ENCODE measurements at places on chromosomes 3 and 15. TPM values are rescaled to one million over a fixed set of nuclear protein-coding genes. Genes with fewer than 3 reads are reported as not detected.

Gene C3orf85
- total RNA-seq = not detected

Gene RARB
- total RNA-seq = 7.1 TPM

Gene OSTN
- 0.11 TPM for total RNA-seq

Gene MORC1
- not detected for total RNA-seq

Gene CD200R1
- total RNA-seq = 0.09 TPM

Gene LMLN
- 4.4 TPM for total RNA-seq

Gene A4GNT
- not detected for total RNA-seq

Gene PRKCD
- total RNA-seq = 0.80 TPM

Gene DPPA2
- total RNA-seq = 0.68 TPM

Gene DNAJC13
- 31.3 TPM for total RNA-seq

Gene CADM2
- not detected for total RNA-seq

Gene PPP1R14D
- total RNA-seq = not detected

Gene TYRO3
- total RNA-seq = 3.9 TPM

Gene TMEM62
- 18.6 TPM for total RNA-seq

Gene KLHL6
- total RNA-seq = not detected

Gene GPR15
- not detected for total RNA-seq

Gene XCR1
- not detected for total RNA-seq

Gene TICRR
- total RNA-seq = 10.0 TPM

Gene FGF7
- total RNA-seq = not detected

Gene TGM5
- not detected for total RNA-seq

Gene ILDR1
- not detected for total RNA-seq

Gene XYLB
- 2.1 TPM for total RNA-seq

Gene SLC6A1
- not detected for total RNA-seq

Gene FETUB
- total RNA-seq = not detected

Gene CCDC13
- 0.74 TPM for total RNA-seq

Gene STRA6
- total RNA-seq = 30.8 TPM

Gene PPP4R2
- total RNA-seq = 43.6 TPM

Gene WDR5B
- 6.2 TPM for total RNA-seq

Gene SHF
- 1.7 TPM for total RNA-seq

Gene ECE2
- not detected for total RNA-seq

Gene LRRC31
- total RNA-seq = not detected

Measured in Daoy (cell line).